ENCODE measurements at places on chromosomes 2 and 18. TPM values are rescaled to one million over a fixed set of nuclear protein-coding genes. Genes with fewer than 3 reads are reported as not detected.

FSHR gene
- total RNA-seq = not detected

MDH1B gene
- 0.33 TPM for total RNA-seq

STARD6 gene
- total RNA-seq = not detected

TMEM247 gene
- total RNA-seq = not detected

ERBB4 gene
- total RNA-seq = 0.14 TPM

REEP1 gene
- 13.4 TPM for total RNA-seq

METTL21A gene
- 24.2 TPM for total RNA-seq

SPC25 gene
- 6.4 TPM for total RNA-seq

TSPYL6 gene
- not detected for total RNA-seq

SALL3 gene
- 0.05 TPM for total RNA-seq

NLRC4 gene
- not detected for total RNA-seq

CEBPZ gene
- 56.0 TPM for total RNA-seq

CDKL4 gene
- total RNA-seq = 0.51 TPM

GNLY gene
- not detected for total RNA-seq

PREPL gene
- total RNA-seq = 19.4 TPM

CPLX4 gene
- not detected for total RNA-seq

GLI2 gene
- not detected for total RNA-seq

ALK gene
- not detected for total RNA-seq

RGPD4 gene
- total RNA-seq = not detected

ZNF521 gene
- total RNA-seq = 173 TPM

ARHGAP15 gene
- total RNA-seq = not detected

TRIM43 gene
- total RNA-seq = not detected

CXCR2 gene
- not detected for total RNA-seq

RASGRP3 gene
- 202 TPM for total RNA-seq

SFTPB gene
- total RNA-seq = not detected

RPS27A gene
- 1,366 TPM for total RNA-seq

ACVR2A gene
- 7.5 TPM for total RNA-seq

FHL2 gene
- total RNA-seq = 56.4 TPM

IL1RN gene
- not detected for total RNA-seq

TMEM169 gene
- total RNA-seq = 0.85 TPM

IL1R1 gene
- 24.2 TPM for total RNA-seq

COBLL1 gene
- total RNA-seq = 7.8 TPM

MARS2 gene
- 9.4 TPM for total RNA-seq

KCMF1 gene
- total RNA-seq = 65.9 TPM

HOXD9 gene
- total RNA-seq = 24.5 TPM

LOXHD1 gene
- total RNA-seq = 0.05 TPM

NRP2 gene
- total RNA-seq = 165 TPM

DNAJC27 gene
- 4.3 TPM for total RNA-seq
